ENCODE measurements at places on chromosomes 4 and X.

- no peak for DNase-seq
Measured at GRCh38 chrX:19805046-19805690, 82.2 kb downstream of the SH3KBP1 start.

- DNase-seq = peak; percentile 40
Measured at GRCh38 chr4:84498935-84499623, at the start of gene NKX6-1. NKX6-1 (minus strand) TSS chr4:84499292; CDS start chr4:84498228, 1,064 bp downstream.

- DNase-seq = no peak
Measured at GRCh38 chrX:71930298-71930697, 19.7 kb downstream of the NHSL2 start.

DNA sequence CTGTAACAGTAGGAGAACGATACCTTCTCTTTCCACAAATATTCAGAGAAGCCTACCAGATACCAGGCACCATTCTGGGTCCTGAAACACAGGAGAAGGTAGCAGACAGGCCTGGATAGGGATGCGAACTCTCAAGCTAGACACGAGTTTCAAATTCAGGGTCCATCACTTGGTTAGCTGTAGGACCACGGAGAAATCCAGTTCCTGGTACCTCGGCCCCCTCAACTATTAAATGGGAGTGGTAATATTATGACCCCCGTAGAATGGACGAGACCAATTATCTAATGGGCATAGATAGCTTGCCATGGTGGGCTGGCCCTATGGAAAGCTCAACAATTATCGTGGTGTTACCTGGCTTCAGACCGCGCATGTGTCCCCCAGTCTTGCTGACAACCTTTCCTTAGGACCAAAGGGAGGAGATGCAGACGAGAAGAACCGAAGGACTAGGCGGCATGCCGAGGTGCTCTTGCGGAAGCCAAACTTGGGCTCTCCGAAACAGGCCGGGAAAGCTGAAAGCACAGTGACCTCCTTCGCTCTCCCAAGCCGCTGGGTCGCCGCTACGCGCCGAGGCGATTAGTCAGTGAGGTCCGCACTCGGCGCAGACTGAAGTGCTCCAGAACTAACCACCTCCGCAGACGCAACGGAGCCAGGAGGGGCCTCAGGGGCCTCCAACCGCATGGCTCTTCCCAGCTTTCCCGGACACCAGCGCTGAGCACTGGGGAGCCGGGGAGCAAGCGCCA is 19.6 kb downstream of the NKX3-2 start:
- DNase-seq = no peak

GRCh38 chr4:170949084-170949483 is 859.3 kb upstream of the AADAT start:
- no peak for DNase-seq

GRCh38 chr4:120355881-120356280 is 289.2 kb upstream of the MAD2L1 start:
- DNase-seq = no peak

DNA sequence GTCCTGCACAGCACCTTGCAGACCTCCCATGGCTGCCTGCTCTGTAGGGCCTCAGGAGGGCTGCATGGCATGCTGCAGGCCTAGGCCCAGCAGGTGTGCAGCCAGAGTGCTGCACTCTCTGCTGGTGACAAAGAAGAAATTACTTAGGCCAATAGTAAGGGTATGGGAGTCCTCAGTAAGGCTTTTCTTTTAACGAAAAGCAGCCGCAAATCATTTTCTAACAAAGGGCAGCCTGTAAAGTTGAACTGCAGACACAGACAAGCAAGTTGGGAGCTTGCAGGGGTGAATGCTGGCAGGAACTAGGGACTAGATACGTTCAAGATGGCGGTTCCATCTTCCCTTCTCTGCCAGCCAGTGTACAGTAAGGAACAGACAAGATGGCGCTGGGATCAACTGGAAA is 22.4 kb upstream of the UBA6 start:
- no peak for DNase-seq

DNA sequence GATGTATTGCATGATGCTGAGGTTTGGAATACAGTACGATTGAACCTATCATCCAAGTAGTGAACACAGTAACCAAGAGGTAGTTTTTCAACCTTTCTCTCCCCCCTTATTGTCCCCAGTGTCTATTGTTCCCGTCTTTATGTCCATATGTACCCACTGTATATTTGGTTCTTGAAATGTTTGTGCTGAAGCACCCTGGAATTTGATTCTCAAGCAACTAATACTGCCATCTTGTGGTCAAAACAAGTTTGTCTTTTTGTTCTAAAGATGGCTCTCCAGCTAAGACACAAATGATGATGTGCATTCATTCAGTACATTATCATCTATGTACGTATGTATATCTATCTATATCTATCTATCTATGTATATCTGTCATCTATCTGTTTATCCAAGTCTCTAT is 33.5 kb upstream of the DCX start:
- peak; percentile 20 for DNase-seq

DNA sequence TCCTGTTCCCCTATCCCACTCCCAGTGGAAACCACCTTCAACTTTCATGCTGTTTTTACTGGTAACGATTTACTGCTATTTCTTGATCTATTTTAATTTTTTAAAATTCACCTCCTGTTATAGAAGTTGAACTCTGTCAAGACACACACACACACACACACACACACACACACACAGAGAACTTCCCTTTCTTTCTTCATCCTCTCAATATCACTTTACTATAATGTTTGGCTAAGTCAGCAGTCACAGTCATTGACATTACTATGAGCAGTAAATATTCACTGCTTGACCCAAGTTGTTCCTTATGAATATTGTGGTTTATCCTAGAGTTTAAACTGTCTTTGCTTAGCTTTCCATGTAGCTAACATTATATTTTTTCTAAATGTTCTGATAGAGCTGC is 24.0 kb upstream of the SGMS2 start:
- DNase-seq = no peak

DNA sequence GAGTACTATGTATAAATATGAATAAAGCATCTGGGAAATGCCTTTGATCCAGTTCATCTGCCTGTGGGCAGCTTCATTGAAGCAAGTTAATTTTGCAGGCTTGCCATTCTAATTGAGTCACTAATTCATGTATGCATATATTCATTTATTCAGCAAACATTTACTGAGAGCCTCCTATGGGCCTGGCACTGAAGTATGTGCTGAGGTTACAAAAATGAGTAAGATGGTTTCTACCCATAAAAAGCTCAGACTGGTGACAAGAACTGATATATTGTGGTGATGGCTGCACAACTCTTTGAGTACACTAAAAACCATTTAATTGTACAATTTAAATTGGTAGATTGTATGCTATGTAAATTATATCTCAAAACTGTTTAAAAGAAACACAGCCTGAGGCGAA is 1.1 kb upstream of the MRPL1 start:
- DNase-seq = no peak

- no peak for DNase-seq
Measured at GRCh38 chrX:4579480-4579879, 866.0 kb upstream of the PRKX start.

GRCh38 chr4:184166736-184167135 is 50.9 kb downstream of the ENPP6 start:
- DNase-seq = no peak

DNA sequence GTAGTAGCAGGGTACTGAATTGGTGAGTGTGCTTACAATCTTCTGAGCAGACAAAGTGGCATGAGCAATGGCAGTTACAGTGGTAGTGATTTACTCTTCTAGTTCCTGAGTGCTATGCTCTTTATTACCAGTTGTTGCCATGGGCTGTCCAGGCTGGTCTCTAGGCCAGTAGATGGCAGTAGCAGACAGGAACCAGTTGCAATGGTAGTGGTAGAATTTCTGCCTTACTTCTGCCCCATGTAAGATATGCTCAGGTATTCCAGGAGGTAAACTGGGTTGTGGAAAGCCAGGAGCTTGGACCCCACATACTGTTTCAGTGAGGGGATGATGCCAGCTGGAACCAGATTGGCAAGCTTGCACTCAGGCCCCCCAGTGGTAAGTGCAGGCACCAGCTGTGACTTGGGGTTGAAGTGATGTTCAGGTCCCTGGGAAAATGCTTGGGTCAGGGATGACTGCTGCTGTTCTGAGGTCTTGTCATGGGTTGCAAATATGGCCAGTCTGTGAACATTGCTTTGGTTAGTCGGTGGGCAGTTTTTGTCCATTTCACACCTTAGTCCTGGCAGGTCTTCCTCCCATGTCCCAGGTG is 63.0 kb upstream of the ZXDB start:
- DNase-seq = peak; percentile 0

- DNase-seq = no peak
Measured at GRCh38 chr4:185734214-185734613, 77.8 kb downstream of the SORBS2 start.

GRCh38 chr4:38123555-38123954 is 163.4 kb downstream of the PTTG2 start:
- DNase-seq = no peak

- DNase-seq = peak; percentile 67
Measured at GRCh38 chr4:56723659-56724230, 42.6 kb upstream of the HOPX start.

DNA sequence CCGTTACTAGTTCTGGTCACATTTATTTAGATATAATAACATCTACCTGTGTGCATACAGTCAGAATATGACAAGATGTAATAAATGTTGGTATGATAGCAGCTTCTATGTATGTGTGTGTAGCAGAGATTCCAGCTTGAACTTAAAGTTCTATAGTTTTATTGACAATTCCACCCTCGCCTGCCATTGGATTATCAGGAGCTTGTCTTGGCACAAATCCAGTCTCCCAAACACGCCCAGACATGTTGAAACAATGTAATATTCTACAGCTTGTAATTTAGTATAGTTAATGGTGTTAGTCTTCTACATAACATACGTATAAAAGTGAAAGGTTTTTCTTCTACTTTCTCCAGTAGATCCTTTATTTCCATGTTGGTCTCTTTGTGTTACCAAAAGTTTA is 44.4 kb downstream of the BBS12 start:
- DNase-seq = peak; percentile 61

DNA sequence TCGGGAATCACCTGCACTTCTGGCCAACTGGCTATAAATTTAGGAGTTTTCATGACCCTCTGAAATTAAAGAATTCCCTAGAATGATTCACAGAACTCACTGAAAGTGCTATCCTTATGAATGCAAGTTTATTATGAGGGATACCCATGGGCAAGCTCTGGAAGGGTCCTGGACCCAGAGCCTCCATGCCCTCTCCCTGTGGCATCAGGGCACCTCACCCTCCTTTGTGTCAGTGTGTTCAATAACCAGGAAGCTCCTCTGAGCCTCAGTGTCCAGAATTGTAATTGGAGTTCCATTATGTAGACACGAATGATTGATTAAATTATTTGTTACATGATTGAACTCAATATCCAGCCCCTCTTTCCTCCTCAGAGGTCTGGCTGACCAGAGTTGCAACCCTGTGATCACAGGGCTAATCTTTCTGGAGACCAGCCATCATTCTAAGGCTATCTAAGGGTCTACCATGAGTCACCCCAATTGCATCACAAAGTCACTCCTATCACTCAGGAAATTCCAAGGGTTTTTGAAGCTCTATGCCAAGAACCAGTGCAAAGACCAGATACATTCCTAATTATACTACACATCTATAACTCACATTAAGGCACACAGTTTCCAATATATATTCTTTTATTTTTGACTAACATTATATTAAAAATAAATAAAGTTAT is 8.9 kb downstream of the ANXA3 start:
- peak; percentile 65 for DNase-seq

DNA sequence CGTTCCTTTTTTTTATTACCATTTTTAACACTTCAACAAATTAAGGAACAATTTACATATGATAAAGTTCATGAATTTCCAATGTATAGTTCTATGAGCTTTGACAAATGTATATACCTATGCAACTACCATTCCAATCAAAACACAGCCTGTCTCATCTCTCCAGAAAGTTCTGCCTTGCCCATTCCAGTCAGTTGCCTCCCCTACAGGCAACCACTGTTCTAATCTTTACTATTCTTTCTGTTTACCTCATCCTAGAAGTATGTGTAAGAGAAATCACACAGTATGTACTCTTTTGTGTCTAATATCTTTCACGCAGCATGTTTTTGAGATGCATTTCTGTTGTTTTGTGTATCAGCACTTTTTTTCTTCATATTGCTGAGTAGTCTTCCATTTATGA is 224.9 kb downstream of the KIT start:
- DNase-seq = no peak

DNA sequence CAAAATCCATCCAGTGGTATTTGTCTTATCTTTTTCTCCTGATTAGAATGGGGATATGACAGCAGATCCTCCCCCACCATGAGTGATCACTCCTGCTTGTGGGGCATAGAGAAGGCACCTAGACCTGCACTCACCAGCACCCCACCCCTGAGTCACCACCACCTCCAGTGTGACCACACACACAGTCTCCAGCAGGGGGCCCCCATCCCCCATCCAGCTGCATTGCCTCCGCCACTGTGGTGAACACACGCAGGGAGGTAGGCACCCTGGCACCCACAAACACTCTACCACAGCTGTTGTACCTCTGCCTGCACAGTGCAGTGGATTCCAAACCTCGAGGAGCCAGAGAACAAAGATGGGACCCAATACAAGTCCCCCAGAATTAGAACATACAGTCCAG is 9.0 kb upstream of the MAGEA8 start:
- DNase-seq = peak; percentile 21

- DNase-seq = no peak
Measured at GRCh38 chrX:126394681-126395080, 157.9 kb downstream of the DCAF12L1 start.

DNA sequence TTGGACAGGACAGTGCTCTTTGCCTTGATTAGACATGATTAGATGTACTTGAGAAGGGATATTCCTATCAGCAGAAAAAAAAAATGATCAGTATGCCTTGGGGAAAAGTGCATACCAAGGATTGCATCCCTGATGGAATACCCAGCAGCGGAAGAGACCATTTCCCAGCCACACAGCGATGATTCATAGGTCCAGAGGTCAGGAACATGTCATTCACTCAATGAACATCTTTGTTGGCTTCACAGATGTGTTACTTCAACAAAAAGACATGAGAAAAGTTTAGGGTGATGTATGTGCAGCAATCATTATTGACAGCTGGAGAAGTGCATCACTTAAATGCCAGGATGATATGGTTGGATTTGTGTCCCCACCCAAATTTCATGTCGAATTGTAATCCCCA is 293.5 kb downstream of the ZNF674 start:
- no peak for DNase-seq

DNA sequence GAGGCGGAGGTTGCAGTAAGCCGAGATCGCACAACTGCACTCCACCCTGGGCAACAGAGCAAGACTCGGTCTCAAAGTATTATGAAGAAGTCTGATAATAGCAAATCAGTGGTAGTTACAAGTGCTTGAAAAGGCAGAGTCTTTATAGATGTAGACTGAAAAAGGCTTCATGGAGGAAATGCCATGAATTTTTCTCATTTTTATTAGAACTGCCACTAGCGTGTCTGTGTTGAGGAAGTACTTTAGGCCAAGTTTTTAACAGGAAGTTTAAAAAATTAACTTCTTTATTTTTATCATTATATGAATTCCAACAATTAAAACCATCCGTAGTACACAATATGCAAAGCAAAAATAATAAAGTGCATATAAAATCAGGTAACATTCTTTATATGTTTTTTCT is 32.8 kb upstream of the IL13RA1 start:
- DNase-seq = no peak

DNA sequence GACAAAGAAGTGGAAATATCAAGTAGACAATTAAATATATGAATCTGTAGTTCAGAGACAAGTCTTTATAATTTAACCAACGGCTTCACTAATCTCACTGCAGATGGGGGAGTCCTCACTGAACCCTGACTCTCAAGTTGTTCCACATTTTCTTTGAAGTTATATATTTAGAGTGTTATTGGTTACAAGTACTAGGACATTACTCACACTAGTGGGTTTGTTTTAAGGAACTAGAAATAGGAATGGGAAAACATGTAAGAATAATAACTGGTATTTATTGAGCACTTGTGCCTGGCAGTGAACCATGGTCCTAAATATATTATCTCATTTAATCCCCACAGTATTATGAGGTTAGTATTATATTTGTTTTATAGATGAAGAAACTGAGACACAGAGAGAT is 22.0 kb downstream of the MND1 start:
- DNase-seq = no peak

Data from small intestine (tissue), 16 donors.